ENCODE measurements at places on chromosomes 16 and 17. TPM values are rescaled to one million over a fixed set of nuclear protein-coding genes. Genes with fewer than 3 reads are reported as not detected.

GRCh38 chr17:50109785-50110184 is 14.6 kb downstream of the PDK2 start:
- DNase-seq: no peak

GRCh38 chr17:82931699-82932517 is 92.1 kb upstream of the ZNF750 start:
- no peak for DNase-seq

DNA sequence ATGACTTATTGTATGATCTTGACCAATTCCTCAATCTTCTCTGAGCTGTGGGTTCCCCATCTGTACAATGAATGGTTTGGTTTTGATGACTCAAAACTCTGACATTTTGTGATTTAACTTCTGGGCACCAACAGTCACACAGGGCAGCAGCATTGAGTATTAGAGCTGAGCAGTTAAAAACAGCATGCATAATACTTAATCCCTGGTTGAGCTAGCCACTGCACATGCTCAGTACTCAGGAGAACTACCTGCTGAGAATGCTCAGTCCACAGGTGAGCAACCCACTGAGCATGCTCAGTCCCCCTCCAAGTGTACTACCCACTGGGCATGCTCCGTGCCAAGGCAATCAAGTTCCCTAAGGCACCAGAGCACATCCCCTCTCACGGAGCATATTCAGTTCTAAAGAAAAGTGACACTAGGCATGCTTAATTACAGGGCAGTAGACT is 68.7 kb downstream of the AIPL1 start:
- DNase-seq: no peak

Gene HSD17B1
- total RNA-seq: 2.3 TPM
